ENCODE measurements at places on chromosomes 7 and 10.

- no peak for DNase-seq
Observed at GRCh38 chr10:128463991-128464760, 338.0 kb upstream of the MKI67 start.

GRCh38 chr10:16968416-16969041 is 151.3 kb upstream of the RSU1 start:
- DNase-seq: no peak

GRCh38 chr10:13048762-13049161 is 47.2 kb upstream of the CCDC3 start:
- no peak for DNase-seq

GRCh38 chr10:121526801-121527221 is 71.4 kb downstream of the FGFR2 start:
- no peak for DNase-seq

GRCh38 chr7:135270577-135271254 is 37.1 kb downstream of the STRA8 start:
- no peak for DNase-seq

DNA sequence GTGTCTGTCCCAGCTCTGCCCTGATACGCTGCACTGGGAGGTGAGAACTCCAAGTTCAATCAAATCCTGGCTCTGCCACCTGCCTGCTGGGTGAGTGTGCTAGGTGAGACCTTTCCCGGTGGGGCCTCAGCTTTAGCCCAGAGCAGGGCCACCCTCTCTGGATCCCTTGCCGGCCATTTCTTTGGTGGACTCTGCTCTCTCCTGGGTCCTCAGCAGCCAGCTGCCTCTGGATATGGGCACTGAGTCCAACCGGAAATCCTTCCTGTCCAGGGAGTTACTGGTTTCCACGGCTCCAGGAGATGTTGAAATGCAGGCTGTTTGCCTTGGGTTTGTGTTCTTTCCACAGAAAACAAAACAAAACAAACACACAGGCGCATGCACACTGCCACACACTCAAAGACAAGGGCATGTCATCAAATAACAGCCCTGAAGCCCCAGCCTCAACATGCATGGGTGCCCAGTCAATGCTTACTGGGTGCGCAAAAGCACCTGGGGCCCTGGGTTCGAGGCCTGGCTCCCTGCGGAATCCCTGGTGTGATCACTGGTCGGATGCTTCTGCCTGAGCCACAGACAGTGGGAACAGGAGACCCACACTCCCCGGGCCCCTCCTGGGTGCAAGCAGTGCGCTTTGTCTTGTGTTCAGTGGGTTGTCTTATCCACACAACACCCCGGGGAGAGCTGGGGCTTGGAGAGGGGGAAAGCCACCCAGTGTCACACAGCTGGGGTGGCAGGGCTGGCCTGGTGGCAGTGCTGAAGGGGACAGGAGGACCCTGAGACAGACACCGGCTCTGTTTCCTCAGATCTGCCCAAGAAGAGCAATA is 33.1 kb downstream of the PPIF start:
- no peak for DNase-seq

- no peak for DNase-seq
Observed at GRCh38 chr7:157044147-157044687, 33.8 kb upstream of the MNX1 start.

DNA sequence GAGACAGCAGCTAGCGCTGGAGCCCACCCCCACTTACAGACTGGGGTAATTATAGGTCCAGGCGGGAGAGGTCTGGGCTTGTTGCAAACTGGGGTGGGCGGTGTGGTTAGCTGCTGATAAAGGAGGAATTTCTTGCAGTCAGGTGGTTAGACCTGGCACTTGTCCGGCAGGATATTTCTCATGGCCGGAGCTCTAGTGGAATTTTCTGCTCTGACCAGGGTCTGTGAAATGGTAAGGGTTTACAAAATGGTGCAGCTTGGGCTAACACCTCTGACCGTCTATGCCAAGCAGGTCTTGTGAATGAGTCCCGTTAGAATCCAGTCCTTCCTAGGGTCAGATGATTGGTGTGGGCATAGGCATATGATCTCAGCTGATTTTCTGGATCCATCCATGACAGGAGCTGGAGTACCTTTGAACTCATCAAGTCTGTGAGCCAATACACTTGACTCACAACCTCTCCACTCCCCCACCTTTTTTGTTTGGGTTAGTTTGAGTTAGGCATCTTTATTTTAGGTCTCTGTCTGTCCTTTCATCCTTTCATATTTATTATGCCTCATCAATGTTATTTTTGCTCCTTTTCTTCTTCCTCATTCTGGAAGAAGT is 213.4 kb downstream of the SUGCT start:
- no peak for DNase-seq

- DNase-seq: no peak
Observed at GRCh38 chr7:22452142-22452959, 47.6 kb downstream of the STEAP1B start.

DNA sequence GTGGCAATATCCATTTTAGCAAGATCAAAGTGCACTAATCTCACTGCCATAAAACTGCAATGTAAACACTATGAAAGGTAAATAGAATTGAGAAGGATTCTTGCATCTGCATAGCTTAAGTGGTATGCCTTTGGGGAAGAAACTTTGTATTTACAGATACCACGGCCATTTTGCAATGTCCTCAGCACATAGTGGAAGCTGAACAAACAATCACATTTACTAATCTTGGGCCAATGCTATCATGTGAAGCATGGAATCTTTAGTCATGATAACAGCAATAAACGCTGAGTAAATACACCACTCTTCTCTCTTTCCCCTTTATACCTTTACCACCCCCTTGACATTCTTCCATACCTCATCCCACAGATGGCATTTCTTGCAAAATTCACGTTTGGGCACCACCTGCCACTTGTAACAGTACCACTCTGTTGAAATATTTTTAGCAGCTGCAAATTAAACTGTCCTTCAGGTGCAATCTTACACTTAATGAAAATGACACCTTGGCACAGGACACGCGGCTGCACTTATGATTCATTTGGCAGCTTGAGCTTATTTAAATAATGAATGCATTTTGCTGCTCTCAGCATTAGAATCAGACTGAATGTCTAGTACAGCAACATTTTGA is 171.8 kb downstream of the SEMA3A start:
- DNase-seq: no peak

Measured in T follicular helper cell (primary cell).